ENCODE measurements at places on chromosomes 3 and 15. TPM values are rescaled to one million over a fixed set of nuclear protein-coding genes. Genes with fewer than 3 reads are reported as not detected.

PXYLP1 gene
- 16.2 TPM for total RNA-seq

ZPLD1 gene
- not detected for total RNA-seq

ZNF501 gene
- total RNA-seq: 3.3 TPM

CHRNA7 gene
- 0.36 TPM for total RNA-seq

AADAC gene
- total RNA-seq: 1.3 TPM

TMEM40 gene
- not detected for total RNA-seq

CIB2 gene
- total RNA-seq: 5.6 TPM

SLC22A13 gene
- 0.95 TPM for total RNA-seq

GPR149 gene
- not detected for total RNA-seq

NAALADL2 gene
- 15.1 TPM for total RNA-seq

LMAN1L gene
- total RNA-seq: not detected

DNA sequence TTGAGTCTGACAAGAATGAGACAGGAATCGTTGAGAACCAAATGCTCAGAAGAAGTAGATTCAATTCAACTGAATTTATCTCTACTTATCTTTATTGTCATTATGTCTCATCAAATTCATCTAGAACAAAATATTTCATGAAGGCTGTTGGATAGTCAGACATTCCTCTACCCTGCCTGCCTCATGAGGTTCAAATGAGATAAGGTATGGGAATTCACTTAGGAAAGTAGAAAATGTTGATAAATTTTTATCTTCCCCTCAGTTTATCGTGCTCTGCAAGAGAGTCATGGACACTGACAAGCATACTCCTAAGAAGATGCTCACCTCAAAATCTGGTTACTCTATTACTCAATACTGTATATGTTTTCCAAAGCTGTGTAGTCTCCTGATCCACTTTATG, 149.7 kb upstream of the CDIN1 start:
- DNase-seq: no peak

GRCh38 chr3:23128655-23129054, 74.5 kb upstream of the UBE2E2 start:
- DNase-seq: no peak

GRCh38 chr15:58546635-58547627, 115.1 kb downstream of the LIPC start:
- DNase-seq: no peak

DNA sequence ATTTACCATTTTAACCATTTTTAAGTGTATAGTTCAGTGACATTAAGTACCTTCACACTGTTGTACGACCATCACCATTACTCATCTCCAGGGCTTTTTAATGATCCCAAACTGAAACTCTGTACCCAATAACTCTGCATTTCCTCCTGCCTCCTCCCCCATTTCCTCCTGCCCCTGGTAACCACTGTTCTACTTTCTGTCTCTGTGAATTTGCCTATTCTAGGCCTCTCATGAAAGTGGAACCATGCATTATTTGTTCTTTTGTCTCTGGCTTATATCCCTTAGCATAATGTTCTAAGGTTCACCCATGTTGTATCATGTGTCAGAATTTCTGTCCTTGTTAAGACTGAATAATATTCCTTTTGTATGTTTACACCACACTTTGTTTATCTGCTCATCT, 154.2 kb downstream of the MECOM start:
- no peak for DNase-seq

DNA sequence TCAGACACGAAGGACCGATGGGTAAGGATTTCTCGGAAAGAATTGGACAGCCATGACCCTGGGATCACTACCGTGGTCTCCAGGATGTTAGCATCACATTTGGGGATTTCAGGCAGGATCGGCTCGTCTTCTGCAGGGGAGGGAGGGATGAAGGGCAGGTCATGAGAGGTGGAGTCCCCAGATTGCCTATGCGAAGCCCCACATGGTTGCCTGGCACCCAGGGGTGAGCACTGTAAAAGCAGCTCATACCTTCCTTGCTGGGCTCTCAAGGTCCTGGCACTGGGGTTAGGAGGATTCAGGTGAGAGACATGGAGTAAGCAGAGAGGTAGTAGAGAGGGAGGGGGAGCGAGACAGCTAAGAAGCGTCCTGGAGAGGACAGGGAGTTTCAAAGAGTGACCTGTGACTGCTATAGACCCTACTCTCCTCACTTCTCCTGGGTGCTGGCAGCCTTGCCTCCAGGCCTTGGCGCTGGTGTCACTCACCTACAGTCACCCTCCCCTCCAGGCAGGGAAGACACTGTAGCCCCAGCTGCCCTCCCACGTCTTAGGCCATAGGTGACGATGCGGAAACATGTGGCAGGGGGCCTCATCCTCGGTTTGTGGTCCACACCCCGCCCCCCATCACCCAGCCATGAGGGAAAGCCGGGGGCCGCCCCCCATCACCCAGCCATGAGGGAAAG, 15.0 kb upstream of the EHD4 start:
- DNase-seq: no peak

DNA sequence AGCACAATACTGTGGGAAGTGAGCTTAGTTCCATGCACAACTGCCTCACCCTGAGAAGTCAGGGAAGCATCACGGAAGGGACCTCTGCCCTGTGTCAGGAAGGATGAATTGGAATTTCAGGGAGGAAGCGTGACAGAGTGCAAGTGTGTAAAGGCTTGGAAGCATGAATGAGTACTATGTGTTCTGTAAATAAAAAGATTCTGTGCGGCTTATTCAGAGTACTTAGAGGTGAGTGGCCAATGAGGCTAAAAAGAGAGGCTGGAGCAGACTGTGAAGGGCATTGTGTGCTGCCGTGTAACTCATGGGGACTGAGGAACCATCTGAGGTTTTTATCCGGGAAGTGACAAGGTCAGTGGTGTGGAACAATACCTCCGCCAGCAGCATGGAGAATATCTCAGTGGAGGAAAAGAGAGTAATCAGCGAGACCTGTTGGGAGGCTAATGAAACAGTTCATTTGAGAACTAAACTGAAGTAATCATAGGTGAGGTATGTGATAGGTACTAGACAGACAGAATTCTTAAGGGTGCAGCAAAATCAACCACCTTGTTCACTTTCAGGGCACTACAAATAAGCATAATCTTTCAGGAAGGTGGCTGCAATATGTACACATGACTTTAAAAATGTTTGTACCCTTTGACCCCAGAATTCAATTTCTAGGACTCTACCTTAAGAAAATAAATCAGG, 64.9 kb upstream of the SPRED1 start:
- no peak for DNase-seq

GRCh38 chr3:69130689-69131088, 8.3 kb upstream of the LMOD3 start:
- DNase-seq: no peak

DNA sequence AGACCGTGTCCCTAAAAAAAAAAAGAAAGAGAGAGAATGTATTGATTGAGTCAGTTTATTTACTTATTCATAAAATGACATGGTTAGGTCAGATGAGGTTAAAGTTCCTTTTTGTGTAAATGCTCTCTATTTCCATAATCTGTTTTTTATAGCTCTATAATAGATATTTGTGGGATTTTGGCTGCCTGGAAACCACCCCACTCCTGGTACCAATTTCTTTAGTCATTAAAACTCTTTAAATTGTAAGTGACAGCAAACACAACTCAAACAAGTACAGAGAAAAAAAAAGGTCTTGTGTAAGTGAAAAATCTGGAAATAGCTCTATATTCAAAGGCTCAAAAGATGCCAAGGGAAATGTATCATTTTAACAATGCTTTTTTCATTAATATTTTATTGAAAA, 11.0 kb upstream of the PPP4R2 start:
- no peak for DNase-seq

- no peak for DNase-seq
Measured at GRCh38 chr15:44468709-44469385, 41.4 kb downstream of the CTDSPL2 start.

- no peak for DNase-seq
Measured at GRCh38 chr15:25327686-25328085, 111.1 kb downstream of the UBE3A start.

DNA sequence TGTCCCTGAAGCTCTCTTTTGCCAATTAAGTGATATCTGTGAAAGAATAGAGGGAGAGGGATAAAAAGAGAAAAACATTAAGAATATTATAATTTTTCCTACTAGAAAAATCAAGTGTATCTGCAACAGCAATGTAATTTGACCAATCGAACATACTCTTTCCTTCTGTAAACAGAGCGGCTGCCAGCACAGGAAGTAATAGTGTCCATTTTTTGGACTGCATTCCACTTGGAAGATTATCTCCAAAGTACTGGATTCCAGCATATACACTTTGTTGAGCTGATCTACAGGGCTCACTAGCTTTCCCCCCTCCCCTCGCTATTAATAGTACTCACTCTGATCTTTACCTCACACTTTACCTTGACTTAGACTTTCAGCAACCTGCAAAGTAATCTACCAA, 90.4 kb downstream of the SUCLG2 start:
- DNase-seq: no peak

- DNase-seq: no peak
Measured at GRCh38 chr3:14376348-14377043, 25.9 kb upstream of the SLC6A6 start.

GRCh38 chr15:63094495-63094931, 27.1 kb upstream of the LACTB start:
- no peak for DNase-seq

DNA sequence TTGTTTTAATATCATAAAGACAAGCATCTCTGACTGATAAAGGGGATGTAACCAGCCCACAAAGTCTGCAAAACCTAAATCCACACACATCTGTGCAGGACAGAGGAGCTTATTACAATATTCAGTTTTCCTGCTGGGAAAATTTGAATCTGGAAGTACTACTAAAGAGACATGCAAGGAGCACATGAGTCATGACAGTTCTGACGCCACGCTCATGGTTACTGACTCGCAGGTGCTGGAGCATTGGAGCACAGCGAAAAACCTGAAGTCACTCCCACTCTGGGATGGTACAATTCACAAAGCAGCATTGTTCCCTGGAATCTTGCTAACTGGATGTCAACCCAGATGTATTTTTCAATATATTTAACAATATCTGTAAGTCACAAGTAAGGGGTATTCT, 7.6 kb upstream of the ISL2 start:
- no peak for DNase-seq

DNA sequence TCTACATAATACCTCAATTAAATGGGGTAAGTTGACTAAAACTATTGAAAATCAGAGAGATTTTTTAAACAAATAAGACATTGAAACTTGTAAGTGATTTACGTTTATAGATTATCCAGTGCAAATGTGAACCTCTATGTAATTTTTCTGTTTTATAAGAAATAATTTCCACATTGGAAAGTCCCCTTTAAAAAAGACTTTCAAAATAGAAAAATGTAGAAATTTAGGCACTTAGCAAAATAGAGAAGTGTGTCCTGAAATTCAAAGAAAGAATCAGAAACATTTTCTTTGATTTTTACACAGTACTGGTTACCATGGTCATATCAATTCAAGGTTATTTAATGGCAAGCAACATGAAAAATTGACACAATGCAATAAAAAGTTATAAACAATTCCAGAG, 290.9 kb upstream of the GPR149 start:
- DNase-seq: no peak

DNA sequence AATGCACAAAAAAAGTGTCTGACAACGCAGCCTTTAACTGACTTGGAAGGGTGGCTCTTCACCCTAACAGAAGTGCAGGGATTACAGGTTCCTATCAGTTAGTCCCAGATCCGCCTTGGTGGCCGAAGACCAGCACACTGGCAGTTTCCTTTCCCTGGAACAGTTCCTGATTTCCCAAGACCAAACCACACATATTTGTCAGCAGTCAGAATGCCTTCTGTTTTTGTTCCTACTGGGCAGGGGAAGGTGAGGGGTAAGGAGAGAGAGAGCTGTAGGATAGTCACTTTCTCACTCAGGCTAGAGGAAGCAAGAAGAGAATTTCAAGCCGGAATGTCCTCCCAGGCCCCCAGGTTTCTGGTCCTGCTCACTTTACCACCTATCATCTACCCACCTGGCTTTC, 9.2 kb downstream of the CXCR6 start:
- no peak for DNase-seq

GRCh38 chr3:72289692-72290071, 504.7 kb upstream of the PROK2 start:
- no peak for DNase-seq

DNA sequence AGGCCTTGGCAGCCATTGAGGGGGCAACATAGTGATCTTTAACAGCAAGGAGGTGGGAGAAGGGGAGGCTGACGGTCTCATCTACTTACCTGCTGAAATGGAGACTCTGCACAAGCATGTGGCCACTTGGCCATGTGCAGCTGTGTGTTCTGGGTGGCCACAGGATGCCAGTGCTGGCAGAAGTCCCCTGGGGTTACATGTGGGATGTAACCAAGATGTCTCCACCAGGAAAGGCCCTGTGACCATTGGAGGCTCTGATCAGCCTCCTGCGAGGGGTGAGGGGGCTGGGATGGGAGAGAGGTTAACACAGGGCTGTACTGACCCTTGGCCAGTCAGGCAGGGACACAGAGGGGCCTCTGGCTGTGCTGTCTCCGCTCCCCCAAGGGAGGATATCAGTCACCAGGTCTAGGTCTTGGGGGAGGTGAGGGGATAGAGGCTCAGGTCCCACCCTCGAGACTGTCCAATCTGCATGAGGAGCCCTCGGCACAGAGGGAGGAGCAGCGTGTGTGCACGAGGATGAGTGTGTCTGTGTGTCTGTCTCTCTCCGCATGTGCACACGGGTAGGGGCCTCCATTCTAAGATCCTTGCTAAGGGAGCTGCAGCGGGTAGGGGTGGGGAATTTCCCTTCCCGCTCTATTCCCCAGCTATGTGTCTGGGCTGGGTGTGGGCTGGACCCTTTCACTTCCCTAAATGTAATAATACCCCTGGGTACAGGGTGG, 19.5 kb downstream of the PRKCD start:
- DNase-seq: no peak

DNA sequence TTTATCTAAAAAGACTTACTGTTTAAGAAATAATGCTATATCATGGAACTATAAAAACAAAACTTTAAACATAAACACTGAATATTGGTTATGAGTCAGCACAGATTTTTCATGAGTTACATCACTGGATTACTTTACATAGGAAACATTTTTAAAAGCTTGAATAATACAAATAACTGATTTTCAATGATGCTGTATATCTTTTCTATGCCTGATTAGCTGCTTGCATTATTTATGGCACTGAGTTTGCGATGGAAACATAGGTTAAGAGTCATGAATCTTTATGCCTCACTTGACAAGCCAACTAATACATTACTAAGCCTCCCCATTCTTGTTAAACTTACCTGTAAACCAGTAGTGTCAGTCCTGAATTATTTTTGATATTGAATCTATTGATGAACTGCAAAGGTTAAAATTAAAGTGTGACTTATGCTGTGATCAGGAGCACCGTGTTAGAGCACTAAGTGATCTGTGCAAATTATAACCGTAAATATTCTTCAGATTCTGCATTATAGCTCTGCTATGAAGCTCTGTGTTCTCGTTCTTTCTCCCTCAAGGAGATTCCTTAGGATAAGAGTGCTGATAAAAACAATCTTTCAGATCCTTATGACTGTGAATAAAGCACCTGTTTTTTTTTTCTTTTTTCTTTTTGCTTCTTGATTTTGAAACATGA, 437.3 kb upstream of the BCHE start:
- DNase-seq: no peak

- no peak for DNase-seq
Measured at GRCh38 chr3:143809121-143809621, 39.1 kb downstream of the SLC9A9 start.

- DNase-seq: no peak
Measured at GRCh38 chr3:23900744-23901143, 16.0 kb downstream of the NKIRAS1 start.

GRCh38 chr3:9260305-9260704, 10.9 kb upstream of the SRGAP3 start:
- DNase-seq: no peak
